MG63 (cell line): ENCODE measurements at places on chromosomes 2 and 18.

- DNase-seq, result peak; percentile 81
These were observed 119.6 kb downstream of the MTX2 start for GRCh38 chr2:176388861-176389260.

DNA sequence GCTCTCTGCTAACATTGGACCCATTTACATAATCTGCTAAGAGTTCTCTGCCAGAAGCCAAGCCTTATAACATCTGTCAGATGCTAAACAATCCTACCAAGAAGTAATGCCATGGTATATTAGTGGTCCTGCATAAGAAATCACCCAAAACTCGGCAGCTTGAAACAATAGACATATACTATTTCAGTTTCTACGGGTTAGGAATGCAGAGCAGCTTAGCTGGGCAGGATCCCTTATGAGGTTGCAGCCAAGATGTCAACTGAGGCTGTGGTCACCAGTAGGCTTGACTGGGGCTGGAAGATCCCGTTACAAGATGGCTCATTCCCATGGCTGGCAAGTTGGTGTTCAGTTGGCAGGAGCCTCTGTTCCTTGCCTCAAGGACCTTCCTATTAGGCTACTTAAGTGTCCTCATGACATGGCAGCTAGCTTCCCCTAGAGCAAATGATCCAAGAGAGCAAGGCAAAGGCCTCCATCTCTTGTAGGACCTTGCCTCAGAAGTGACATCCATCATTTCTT is 25.1 kb upstream of the SOS1 start:
- no peak for DNase-seq

GRCh38 chr2:59182249-59182648 is 941.1 kb upstream of the FANCL start:
- DNase-seq, result peak; percentile 1

DNA sequence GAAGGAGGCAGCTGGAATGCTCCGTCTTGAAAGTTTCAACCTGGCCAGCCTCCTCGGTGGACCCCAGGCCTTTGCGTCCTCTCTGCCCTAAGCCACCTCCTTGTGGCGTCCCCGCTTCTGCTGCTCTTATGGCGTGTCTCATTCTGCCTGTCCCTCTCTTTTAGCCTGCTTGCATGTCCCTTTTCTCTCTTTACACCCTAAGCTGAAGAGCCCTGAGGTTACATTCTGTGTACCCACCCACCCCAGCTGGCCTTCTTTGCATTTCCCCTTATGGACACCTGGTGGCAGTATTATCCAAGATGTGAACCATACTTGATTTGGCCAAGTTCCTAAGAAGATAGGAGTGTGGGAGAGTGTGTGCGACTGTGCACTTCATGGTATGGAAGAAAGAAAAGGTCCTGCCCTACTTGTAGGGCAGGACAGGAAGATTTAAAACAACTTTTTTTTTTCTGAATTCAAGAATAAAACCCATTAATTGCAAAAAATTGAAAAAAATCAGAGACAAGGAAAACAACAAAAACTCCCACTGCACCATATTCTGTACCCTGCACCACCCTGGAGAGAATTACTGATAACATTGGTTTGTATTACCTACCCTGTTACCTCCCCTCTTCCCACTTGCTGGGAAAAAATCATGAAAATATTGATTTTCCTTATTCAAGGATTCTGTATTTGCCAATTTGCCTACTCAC is 77.4 kb downstream of the DYSF start:
- peak; percentile 20 for DNase-seq

DNA sequence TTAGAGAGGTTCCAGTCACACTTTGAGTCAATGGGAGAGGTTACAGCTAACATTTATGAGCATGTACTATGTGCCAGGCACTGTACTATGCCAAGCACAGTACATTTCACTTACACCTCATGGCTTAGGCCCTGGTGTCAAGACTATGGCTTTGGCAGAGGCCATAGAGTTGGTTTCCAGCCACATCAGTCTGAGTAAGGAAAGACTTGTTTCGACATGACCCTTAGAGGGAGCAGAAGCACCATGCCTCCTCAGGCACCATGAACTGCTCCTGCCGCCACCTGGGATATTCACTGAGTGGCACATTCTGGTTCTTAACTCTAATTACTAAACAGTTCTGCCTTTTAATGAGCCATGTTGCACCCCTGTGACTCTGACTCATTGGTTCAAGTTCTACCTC is 12.7 kb downstream of the DGUOK start:
- peak; percentile 87 for DNase-seq

GRCh38 chr18:10081492-10081891 is 167.7 kb downstream of the VAPA start:
- DNase-seq, result no peak

DNA sequence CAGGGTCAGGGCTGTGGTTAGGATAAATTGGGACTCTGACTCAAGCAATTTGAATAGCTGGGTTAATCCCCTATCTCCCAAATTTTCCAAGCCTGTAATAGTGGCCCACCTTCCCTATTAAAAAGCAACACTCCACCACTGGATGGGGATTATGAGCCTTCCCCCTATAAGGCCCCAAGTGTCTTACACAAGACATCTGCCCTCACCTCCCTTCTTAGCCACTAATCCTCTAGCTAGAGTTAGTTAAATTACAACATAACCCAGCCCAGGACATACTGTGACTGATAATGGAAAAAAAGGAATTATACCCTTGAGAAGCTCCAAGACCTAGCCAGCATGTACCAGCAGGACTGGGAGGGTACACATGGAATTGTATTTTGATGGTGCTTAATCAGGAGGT is 190.4 kb downstream of the NRP2 start:
- DNase-seq, result no peak

GRCh38 chr2:101569886-101570520 is 95.1 kb upstream of the RFX8 start:
- no peak for DNase-seq
